Caudate nucleus (tissue), 63 donors: ENCODE measurements at places on chromosomes 2 and 18.

- no peak for DNase-seq
Observed at GRCh38 chr2:100004959-100005387, 137.4 kb downstream of the AFF3 start.

- no peak for DNase-seq
Observed at GRCh38 chr2:219401606-219402005, 13.9 kb upstream of the DNPEP start.

DNA sequence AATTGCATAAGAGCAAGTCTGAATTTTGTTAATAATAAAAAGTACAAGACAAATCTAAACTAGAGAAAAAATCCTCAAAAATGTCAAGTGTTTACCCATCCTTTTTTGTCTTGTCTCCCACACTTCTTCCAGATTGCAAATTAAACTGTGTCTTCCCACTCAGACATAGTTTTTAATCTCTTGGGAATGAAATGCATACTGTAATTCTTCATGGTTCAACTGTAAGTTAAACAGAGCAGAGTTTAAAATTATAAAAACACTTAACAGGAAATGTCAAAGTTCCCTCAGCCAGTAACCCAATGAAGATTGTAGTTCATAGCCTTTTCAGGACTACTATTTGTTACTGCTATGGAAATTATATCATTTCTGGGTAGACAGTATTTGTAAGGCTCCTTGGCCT is 171.8 kb downstream of the UBE2E3 start:
- no peak for DNase-seq

GRCh38 chr2:30867385-30867784 is 60.1 kb upstream of the CAPN13 start:
- no peak for DNase-seq

- DNase-seq = no peak
Observed at GRCh38 chr2:75155115-75155514, 44.2 kb downstream of the TACR1 start.
